ENCODE measurements at places on chromosomes 1 and 21. TPM values are rescaled to one million over a fixed set of nuclear protein-coding genes. Genes with fewer than 3 reads are reported as not detected.

- no peak for DNase-seq
These were observed 88.6 kb upstream of the SLC35F3 start for GRCh38 chr1:233815865-233816264.

- no peak for DNase-seq
These were observed 91.5 kb downstream of the NGF start for GRCh38 chr1:115246526-115246925.

DNA sequence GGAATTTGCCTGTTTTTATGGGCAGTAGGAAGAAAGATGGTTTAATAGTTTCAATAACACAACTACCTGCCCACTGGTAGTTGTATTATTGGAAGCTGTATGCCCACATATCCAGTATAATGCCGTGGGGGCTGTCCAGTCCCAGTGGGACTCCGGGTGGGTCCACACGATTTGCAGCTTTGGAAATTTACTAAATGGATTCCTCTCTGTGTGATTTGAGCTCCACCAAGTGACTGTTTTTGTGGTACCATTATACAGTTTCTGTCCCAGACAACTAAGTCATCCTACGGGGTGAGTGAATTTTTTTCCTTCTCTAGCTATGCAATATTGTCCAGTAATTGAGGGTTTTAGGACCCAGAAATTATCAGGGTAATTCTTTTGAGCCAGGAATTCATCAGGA, 86.8 kb downstream of the PLA2G4A start:
- no peak for DNase-seq

DNA sequence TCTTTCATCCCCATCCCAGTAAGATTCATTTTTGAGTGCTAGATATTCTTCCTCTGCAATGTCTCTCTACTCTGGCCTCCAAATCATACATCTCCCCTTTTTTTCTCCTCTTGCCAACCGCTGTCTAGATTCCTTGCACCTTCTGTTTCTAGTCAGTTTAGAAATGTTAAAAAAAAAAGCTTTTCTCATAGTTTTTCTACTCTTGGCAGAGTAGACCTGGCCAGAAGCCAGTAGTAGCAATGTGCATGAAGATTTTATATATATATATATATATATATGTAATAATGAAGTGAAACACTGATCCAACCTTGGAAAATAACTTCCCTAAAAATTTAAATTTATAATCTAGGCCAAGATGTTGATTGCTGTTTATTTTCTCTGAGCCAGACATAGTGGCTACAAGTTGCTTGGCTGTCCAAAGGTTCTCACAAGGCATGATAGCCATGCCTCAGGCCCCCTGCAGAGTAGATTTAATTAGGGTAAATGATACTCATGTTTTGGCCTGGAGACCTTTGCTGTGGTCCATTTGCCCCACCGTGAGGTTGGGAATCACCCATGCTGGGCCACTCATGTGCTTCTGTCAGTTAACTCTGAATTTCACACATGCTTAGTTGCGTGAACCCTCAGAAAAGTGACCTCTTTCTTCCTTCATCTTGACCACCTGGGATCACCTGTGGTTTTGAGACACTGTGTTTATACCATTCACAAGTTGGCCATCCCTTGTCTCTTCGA, 103.4 kb upstream of the KCNE2 start:
- DNase-seq, result no peak

FH gene
- total RNA-seq, result 39.2 TPM

NPR1 gene
- 2.5 TPM for total RNA-seq

KCNQ4 gene
- 0.47 TPM for total RNA-seq

Measured in thymus (tissue), 14 donors.